Stimulated activated CD4-positive, alpha-beta T cell treated with anti-CD3 and anti-CD28 coated beads, Interleukin-2, amount 100 ng/mL, for 48 hours (primary cell): ENCODE measurements at places on chromosomes 3 and 15.

DNA sequence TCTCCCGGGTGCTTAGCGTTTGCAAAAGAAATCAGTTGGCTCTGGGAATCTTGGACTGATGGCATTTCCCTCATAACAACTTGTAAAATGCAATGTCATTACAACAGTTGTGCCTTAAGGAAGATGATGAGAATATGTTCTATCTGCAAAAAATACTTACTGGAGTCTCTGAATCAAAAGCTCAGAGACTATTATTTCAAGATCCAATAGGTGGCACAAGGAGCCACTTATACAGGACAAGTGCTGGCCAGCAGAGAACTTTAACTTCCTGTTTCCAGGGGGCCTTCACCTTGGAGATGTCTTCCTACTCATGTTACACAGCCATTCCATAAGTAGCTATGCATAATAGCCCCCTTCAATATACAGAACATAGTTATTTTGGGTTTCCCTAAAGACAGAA, 8.9 kb upstream of the RPS27L start:
- no peak for DNase-seq

GRCh38 chr15:97522347-97522746, 438.2 kb upstream of the ARRDC4 start:
- DNase-seq, result no peak

DNA sequence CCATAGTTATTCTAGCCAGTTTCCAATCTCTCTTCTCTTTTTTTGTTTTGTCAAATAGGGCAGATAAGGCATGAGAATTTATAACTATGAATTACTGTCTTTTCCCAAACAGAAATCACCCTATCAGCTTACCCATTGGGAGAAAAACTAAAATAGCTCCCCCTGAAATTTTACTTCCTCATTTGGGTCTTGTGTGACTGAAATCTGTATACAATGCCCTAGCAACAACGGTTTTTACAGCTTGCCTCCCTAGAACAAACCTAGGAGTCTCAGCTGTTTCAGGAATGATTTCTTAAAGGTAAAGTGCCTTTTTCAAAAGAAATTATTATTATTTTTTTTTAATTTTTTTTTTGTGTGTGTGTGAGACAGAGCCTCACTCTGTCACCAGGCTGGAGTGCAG, 56.8 kb downstream of the CD86 start:
- DNase-seq, result no peak

- DNase-seq, result no peak
These were observed 238.9 kb downstream of the UACA start for GRCh38 chr15:70524470-70524869.

GRCh38 chr3:36800533-36801116, 36.3 kb upstream of the DCLK3 start:
- DNase-seq, result no peak

DNA sequence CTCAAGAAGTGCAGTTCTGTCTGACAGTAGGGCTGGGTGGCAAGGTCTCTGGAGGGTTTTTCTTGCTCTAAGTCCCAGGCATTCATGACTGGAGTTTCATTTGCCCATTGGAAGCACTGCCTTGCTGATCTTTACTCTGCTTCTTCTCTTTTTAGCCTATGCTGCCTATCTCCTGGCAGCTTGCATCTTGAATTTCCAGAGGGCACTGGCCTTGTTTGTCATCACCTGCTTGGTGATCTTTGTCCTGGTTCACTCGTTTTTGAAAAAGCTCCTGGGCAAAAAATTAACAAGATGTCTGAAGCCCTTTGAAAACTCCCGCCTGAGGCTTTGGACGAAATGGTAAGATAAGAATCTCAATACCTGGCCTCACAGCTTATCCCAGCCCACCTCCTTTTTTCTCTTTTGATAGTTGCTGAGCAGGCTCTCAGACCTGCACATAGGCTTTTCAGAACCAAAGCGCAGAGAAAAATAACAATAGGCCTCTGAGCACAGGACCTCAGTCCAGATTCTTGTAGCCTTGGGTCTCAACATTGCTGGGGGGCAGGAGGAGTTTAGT, 10.9 kb downstream of the SLC28A2 start:
- DNase-seq, result no peak

DNA sequence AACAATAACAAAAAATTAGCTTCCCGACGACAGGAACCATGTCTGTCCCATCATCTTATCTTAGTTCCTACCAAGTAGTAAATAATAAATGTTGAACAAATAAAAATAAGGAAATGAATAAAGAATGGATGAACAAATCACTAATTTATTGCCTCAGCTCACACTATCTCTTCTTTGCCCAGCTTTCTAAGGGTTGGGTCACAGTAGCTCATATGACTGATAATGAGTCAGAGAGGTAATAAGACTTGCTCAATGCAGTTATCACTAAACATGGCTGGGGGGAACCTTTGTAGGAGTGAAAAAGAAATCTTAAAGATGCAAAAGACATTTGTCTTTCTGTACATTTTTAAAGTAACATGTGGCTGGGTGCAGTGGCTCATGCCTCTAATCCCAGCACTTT, 182.2 kb downstream of the WDR76 start:
- DNase-seq, result no peak

DNA sequence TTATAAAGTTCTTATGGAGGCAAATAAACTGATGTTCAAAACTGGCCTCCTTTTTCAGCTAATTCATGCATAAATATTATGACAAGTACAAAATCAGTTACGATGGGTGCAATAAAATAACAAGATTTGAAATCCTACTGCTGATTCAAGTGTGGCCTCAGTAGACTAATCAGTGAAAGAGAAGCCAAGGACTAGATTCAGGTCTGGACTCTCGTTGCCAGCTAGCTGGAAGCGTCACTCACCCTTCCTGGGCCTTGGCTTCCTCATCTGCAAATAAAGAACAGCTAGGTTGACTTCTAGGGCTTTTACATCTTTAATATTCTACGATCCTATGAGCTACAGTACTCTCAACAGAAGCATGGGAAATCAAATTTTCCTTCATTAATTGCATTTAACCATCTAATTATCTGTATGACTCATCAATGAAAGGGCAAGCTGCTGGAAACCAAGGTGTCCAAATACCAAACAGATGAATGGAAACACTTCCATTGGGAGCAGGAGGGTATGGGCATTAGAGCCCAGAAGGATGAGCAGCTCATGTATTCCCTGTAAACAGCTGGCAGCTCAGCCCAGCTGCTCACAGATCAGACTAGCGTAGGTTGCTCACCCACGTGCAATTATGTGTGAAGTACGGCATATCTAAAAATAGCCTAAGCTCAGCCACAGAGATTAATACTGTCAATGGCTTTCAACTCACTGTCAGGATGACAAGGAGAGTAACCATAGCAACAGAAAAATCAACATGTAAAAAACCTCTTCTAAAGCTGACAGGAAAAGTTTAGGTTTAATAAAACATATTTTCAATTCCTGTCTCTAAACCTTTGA, 294.8 kb downstream of the PLCL2 start:
- no peak for DNase-seq

- DNase-seq, result no peak
These were observed 168.8 kb upstream of the TLE3 start for GRCh38 chr15:70266412-70267121.

GRCh38 chr3:12427551-12427950, 56.7 kb upstream of the TSEN2 start:
- no peak for DNase-seq

DNA sequence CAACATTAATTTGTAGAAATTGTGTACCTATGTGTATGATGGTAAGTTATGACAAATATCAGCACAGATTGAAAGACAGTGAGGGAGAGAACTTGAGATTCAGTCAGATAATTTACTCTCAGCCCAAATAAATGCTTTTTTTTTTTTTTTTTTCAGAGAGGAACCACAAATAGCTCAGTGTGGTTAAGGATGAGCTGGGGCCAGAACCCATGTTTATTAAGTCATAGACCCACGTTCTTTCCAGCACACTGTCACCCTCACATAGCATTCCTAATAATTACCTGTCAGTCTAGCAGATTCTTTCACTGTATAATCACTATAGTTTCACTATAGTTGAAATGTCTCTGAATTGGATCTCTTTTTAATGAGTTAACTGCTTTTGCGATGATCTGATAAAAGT, 246.1 kb downstream of the ZIC1 start:
- DNase-seq, result no peak

DNA sequence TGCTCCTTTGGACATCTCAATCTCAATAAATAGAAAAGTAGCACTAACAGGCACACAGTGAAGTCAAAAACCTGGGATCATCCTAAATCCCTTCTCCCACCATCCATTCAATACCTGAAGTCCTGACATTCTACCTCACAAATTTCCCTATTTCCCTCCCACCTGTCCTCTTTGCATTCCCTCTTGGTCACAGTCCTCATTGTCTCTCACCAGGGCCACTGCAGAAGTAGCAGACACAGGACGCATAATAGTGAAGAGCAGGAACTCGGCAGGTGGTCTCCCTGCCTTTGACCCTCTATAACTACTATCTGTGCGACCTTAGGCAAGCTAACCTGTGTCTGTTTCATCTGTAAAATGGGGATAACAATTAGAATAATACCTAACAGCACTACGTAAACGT, 2.3 kb downstream of the THOC7 start:
- no peak for DNase-seq

DNA sequence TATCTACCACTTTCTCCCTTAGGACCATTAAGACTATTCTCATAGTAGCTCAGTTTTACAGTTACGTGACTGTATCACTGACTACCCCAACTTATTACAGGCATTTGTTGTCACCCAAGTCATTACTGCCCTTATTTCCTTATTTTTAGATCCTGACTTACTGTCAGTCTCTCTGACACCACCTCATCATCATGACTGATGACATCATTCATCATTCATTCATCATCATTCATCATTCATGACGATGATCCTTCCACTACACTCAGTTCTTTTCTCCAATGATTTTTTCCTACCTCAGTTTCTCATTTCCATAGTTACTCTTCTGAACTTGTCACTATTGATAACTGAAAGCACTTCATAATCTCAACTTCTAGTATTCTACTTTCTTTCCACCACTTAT, 83.8 kb downstream of the ADAM10 start:
- no peak for DNase-seq

- no peak for DNase-seq
These were observed 103.8 kb downstream of the RBMS3 start for GRCh38 chr3:29384640-29385039.

GRCh38 chr3:13085081-13085845, 12.0 kb upstream of the IQSEC1 start:
- no peak for DNase-seq

- DNase-seq, result no peak
These were observed 254.1 kb downstream of the UACA start for GRCh38 chr15:70509282-70509662.

- DNase-seq, result no peak
These were observed 4.6 kb downstream of the TLE3 start for GRCh38 chr15:70093070-70093469.

GRCh38 chr3:127206154-127206553, 13.2 kb downstream of the PRR23E start:
- DNase-seq, result no peak

- peak; percentile 25 for DNase-seq
These were observed 41.1 kb downstream of the NGRN start for GRCh38 chr15:90306560-90306959.

DNA sequence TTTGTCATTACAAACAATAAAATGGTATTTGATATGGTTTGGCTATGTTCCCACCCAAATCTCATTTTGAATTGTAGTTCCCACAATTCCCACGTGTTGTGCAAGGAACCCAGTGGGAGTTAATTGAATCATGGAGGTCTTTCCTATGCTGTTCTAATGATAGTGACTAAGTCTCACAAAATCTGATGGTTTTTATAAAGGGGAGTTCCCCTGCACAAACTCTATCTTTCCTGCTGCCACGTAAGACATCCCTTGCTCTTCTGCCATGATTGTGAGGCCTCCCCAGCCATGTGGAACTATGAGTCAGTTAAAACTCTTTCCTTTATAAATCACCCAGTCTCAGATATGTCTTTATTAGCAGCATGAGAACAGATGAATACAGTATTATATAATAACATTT, 15.4 kb upstream of the AADAC start:
- DNase-seq, result no peak

- DNase-seq, result no peak
These were observed 465.3 kb upstream of the ALCAM start for GRCh38 chr3:104901396-104901795.

- DNase-seq, result no peak
These were observed 705.8 kb downstream of the NR2F2 start for GRCh38 chr15:97036301-97036700.

GRCh38 chr3:36776436-36776835, 12.1 kb upstream of the DCLK3 start:
- DNase-seq, result no peak

GRCh38 chr3:118412503-118412902, 622.1 kb downstream of the IGSF11 start:
- DNase-seq, result no peak

- no peak for DNase-seq
These were observed 30.6 kb downstream of the ADAMTS17 start for GRCh38 chr15:100311154-100311625.

DNA sequence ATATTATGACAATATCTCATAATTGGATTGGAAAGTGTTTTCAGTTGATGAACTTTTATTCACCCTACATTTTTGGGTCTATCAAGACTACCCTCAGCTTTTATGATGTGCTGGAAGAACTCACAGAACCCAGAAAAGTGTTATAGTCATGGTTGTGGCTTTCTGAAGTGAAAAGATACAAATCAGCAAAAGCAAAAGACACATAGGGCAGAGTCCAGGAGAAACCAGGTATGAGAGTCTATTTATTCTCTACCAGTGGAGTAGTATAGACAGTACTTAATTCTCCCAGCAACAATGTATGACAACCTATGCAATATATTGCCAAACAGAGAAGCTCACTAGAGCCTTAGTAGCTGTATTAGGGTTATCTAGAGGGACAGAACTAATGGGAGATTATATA, 280.4 kb upstream of the TTC14 start:
- DNase-seq, result no peak

- DNase-seq, result no peak
These were observed 1.2 kb upstream of the ABHD17C start for GRCh38 chr15:80693682-80694610.
